ENCODE measurements at places on chromosomes 1 and 21.

GRCh38 chr1:38644092-38644491 lies 215.5 kb downstream of the RRAGC start:
- DNase-seq = no peak

GRCh38 chr1:35278886-35279554 lies 10.5 kb downstream of the ZMYM4 start:
- no peak for DNase-seq

GRCh38 chr21:19011451-19011850 lies 607.9 kb upstream of the TMPRSS15 start:
- DNase-seq = no peak

- no peak for DNase-seq
Measured at GRCh38 chr1:246200225-246200624, 306.9 kb downstream of the SMYD3 start.

All from NCI-H1417 treated with DMSO at 0.1 percent for 48 hours (cell line).